ENCODE measurements at places on chromosomes 6 and 20. TPM values are rescaled to one million over a fixed set of nuclear protein-coding genes. Genes with fewer than 3 reads are reported as not detected.

FAM162B gene
- total RNA-seq: 5.4 TPM

HLA-G gene
- not detected for total RNA-seq

CDH26 gene
- total RNA-seq: 0.32 TPM

RIPPLY2 gene
- not detected for total RNA-seq

RBM39 gene
- total RNA-seq: 171 TPM

PHACTR1 gene
- under 0.01 TPM for total RNA-seq

LAMA5 gene
- total RNA-seq: 154 TPM

RMND1 gene
- total RNA-seq: 16.2 TPM

IL20RA gene
- total RNA-seq: not detected

PAX1 gene
- not detected for total RNA-seq

HLA-DPB1 gene
- 12.1 TPM for total RNA-seq

CST1 gene
- not detected for total RNA-seq

KCNG1 gene
- total RNA-seq: 9.1 TPM
